ENCODE measurements at places on chromosomes 5 and 9. TPM values are rescaled to one million over a fixed set of nuclear protein-coding genes. Genes with fewer than 3 reads are reported as not detected.

- H3K27ac ChIP-seq = no peak overlapping the region
- H3K27me3 ChIP-seq = no peaks in the 10 kb centered on the region
- no peaks in the 10 kb centered on the region for H3K4me1 ChIP-seq
These were observed 65.5 kb upstream of the LIFR start for GRCh38 chr5:38621840-38622437.

DNA sequence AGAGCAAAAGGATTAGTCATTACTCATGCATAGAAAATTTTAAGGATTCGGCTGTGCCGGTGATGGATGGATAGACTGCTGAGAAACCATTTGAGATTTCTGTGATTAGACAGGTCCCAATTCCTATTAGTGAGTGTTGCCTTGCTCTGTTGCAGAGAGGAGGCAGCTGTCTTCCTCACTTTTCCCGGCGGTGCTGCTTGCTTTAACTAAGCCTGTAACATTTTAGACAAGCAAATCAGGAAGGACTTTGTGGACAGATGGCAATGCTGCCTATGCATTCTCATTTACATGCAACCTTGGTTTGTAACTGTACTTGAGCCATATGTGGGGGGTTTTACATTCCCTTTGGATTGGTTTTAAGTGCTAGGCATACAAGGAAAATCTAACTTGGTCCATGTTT lies 1176.3 kb downstream of the CDH18 start:
- H3K4me1 ChIP-seq = no peaks in the 10 kb centered on the region
- no peaks in the 10 kb centered on the region for H3K27me3 ChIP-seq
- no peaks in the 10 kb centered on the region for H3K36me3 ChIP-seq
- no peak overlapping the region for H3K27ac ChIP-seq
- H3K4me3 ChIP-seq = no peak overlapping the region
- DNase-seq = peak; percentile 25

GRCh38 chr9:134917431-134918373 lies at the start of gene FCN1:
Gene FCN1 (minus strand): TSS chr9:134917912. CDS start chr9:134917871, 41 bp downstream.
- DNase-seq = no peak
- H3K27me3 ChIP-seq = no peaks in the 10 kb centered on the region
- no peak within 1 kb of the TSS for H3K27ac ChIP-seq

DNA sequence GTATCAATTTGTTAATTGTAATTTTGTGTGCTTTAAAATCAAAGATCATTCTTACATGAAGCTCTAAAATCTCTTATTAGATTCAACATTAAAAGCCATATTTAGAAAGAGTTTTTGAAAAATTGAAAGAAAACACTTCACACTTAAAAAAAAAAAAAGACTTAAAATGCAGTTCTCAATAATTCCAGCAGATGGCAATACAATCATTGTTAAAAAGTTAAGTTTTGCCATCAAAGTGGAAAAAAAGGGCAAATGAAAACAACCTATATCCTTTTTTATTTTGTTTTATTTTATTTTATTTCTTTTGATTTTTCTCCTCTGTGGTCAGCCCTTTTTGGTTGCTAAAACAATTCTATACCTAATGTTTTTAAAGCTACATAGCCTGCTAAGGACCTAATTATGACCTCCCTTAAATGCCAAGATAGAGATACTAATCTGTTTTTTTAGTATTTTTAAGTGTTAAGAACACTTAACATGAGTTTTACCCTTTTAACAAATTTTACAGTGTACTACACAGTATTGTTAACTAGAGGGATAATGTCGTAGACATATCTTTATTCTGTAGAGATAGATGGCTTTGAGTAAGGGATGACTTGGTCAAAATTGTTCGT lies 154.2 kb upstream of the DAB2 start:
- H3K27me3 ChIP-seq = no peaks in the 10 kb centered on the region

DNA sequence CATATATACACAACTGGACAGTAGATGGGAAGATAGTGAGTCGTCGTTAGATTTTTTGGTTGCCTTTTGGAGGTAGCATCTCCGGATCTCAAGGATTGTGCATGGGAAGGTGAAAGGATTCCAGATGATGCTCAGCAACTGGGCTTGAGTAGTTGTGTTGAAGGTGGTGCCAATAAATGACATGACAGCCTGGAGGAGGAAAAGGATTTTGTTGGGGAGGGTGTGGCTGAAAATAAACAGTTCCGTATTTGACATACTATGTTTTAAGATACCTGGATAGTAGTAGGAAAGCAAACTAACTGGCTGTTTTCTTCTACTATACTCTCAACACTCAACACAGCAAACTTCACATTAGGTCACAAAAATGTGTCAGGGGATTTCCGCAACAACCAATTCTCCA lies 62.4 kb downstream of the SREK1 start:
- H3K36me3 ChIP-seq = no peaks in the 10 kb centered on the region
- no peak overlapping the region for H3K4me3 ChIP-seq
- no peaks in the 10 kb centered on the region for H3K27me3 ChIP-seq
- no peak overlapping the region for H3K27ac ChIP-seq

DNA sequence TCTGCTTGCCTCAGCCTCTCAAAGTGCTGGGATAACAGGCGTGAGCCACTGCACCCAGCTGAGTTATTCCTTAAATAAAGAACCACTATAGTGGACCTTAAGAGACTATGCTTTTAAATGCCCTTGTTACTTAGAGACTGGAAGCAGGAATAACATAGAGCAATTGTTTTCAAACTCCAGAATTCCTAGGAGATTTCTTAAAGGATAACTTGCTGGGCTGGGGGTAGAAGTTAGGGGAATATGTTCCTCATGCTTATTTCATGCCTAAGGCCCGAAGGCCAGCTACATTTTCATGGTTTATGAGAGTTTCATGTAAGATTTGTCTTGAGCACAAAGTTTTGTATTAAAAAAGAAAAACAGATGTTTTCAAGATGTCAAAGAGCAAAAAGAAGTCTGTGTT lies 48.2 kb downstream of the CSNK1A1 start:
- H3K27me3 ChIP-seq = no peaks in the 10 kb centered on the region
- H3K4me3 ChIP-seq = no peak overlapping the region
- H3K4me1 ChIP-seq = no peaks in the 10 kb centered on the region
- no peak for DNase-seq
- H3K27ac ChIP-seq = no peak overlapping the region
- peaks cover 29% of the 10 kb centered on the region for H3K36me3 ChIP-seq

DNA sequence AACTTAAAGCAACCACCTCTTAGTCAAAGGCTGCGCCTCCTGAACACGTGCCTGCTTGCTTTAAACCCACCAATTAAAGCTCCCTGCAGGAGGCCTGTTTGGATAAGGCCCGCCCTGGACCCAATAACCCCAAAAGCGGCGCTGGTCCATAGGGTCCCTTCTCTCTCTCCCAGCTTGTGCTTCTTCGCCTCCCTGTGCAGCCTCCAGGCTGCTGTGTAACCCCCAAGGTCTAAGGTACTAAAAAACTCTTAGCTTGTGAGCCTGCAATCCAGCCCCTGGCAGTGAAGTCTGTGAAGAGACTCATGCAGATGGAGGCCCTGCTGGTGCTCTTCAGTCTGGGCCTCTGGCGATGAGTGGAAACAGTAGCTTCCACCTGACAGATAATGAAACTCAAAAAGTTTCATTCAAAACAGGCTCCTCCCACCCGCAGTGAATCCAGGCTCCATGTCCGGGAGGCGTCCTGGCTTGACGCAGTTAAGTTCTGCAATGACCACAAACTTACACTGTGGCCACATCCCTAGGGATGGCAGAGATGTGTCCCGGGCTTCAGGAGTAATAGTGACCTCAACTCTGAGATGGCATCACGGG lies 97.3 kb downstream of the PRRT1B start:
- H3K27me3 ChIP-seq = no peaks in the 10 kb centered on the region
- no peak overlapping the region for H3K27ac ChIP-seq
- peak; percentile 26 for DNase-seq
- H3K4me1 ChIP-seq = peaks cover 40% of the 10 kb centered on the region
- H3K4me3 ChIP-seq = no peak overlapping the region

GRCh38 chr5:42487077-42487476 lies 63.8 kb downstream of the GHR start:
- no peak overlapping the region for H3K27ac ChIP-seq
- H3K4me3 ChIP-seq = no peak overlapping the region
- H3K36me3 ChIP-seq = no peaks in the 10 kb centered on the region
- DNase-seq = no peak
- no peaks in the 10 kb centered on the region for H3K27me3 ChIP-seq

DNA sequence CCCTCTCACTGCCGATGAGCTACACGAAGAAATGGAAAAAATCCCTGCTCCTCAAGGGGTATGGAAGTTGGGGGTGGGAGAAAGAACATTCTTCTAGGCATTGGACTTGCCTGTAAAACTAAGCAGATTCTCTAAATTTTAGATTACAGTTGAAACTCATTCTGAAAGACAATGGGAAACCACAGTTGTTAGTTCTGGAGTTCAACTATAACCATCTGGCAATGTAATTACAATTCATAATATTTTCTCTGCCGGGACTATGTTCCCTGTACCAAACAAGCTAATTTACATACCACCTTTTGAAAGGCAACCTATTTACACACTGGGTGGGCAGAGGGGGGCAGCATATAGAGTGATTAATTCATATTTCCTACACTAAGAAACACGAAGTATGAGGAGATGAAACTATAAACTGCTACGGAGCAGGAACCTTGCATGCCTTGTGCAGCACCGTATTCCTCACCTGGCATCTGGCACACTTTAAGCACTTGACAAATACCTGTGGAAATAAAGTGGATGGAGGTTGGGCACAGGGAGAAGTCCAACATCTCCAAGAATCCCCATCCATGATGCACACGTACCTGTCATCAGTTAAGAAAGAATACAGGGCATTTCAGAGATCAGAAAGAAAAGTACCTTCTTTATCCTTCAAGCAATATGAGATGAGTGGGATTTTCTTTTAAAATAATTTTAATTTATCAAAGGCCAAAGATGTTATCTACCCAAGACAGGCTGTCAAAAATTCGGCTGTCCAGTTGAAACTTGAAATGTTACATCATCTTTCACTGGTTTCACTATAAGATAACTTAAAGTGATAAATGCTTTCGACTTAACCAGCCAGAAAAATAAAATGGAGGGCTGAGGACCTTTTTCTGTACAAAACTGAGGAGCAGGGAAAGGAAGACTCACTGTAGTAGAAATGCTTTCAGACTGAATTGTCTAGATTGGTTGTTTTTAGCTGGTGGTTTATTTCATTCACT lies 54.2 kb downstream of the SSBP2 start:
- no peaks in the 10 kb centered on the region for H3K27me3 ChIP-seq
- H3K4me1 ChIP-seq = no peaks in the 10 kb centered on the region
- H3K36me3 ChIP-seq = peaks cover 20% of the 10 kb centered on the region
- H3K27ac ChIP-seq = no peak overlapping the region

GRCh38 chr5:34691326-34691725 lies 35.2 kb downstream of the RAI14 start:
- no peaks in the 10 kb centered on the region for H3K27me3 ChIP-seq
- DNase-seq = no peak
- H3K36me3 ChIP-seq = no peaks in the 10 kb centered on the region
- peaks cover 16% of the 10 kb centered on the region for H3K4me1 ChIP-seq
- no peak overlapping the region for H3K4me3 ChIP-seq

- H3K4me1 ChIP-seq = no peaks in the 10 kb centered on the region
- H3K4me3 ChIP-seq = no peak overlapping the region
- no peaks in the 10 kb centered on the region for H3K36me3 ChIP-seq
- no peak overlapping the region for H3K27ac ChIP-seq
- no peak for DNase-seq
- no peaks in the 10 kb centered on the region for H3K27me3 ChIP-seq
These were observed 76.5 kb upstream of the PJA2 start for GRCh38 chr5:109486200-109486804.

GRCh38 chr9:35110327-35110761 lies 5.3 kb downstream of the ATOSB start:
- no peaks in the 10 kb centered on the region for H3K27me3 ChIP-seq
- no peak overlapping the region for H3K4me3 ChIP-seq
- no peak for DNase-seq

GRCh38 chr9:121945281-121945680 lies 147.8 kb downstream of the TTLL11 start:
- H3K27ac ChIP-seq = no peak overlapping the region
- peaks cover 5% of the 10 kb centered on the region for H3K4me1 ChIP-seq
- DNase-seq = no peak
- no peak overlapping the region for H3K4me3 ChIP-seq
- H3K27me3 ChIP-seq = no peaks in the 10 kb centered on the region

DNA sequence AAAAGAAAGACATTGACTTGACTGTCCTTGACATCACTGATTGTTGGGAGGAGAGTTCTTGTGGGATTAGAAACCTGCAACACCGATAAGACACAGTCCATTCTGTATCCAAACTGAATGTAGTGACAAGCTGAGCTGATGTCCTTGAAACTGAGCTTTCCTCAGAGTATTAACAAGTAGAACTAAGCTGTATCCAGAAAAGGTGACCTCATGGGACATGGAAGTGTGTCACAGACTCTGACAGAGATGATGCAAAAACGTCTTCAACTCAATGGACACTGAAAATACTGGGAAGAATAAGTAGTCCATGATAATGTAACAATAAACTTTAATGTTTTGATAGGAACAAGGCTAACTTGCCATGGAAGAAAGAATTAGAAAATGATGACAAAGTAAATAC lies 690.1 kb downstream of the CDH18 start:
- H3K36me3 ChIP-seq = no peaks in the 10 kb centered on the region
- H3K4me1 ChIP-seq = no peaks in the 10 kb centered on the region
- no peak overlapping the region for H3K27ac ChIP-seq
- no peaks in the 10 kb centered on the region for H3K27me3 ChIP-seq

DNA sequence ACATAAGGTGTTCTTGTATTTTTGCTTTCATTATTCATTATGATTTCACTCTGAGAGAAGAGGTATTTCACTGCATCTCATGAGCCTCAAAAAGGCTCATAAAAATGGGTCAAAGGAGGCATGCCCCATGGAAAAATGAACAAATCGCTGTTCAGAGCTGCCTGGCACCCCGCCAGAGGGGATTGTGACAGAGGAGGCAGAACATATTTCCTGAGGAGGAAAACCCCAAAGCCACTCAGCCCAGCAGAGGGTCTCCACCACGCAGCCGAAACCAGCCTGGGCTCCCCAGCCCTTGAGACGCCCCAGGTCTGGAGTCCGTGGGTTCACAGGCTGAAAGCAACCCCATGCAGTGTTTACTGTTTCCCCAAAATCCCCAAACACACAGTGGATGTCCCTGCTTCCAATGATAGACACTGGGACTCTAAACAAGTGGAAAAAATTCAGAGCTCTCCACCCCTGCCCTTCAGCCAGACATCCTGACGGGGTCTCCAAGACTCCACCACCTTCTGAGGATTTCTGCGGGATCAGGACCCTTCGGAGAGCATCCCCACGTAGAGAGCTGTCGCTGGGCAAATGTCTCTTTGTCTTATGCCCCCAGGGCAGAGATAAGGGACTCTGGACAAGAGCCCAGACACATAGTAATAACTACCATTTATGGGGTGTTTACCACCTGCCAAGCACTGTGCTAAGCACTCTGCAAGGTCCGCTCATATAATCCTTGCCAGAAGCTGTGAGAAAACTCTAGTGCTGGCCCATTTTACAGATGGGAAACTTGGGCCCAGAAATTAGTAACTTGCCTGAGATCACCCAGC lies 122.3 kb downstream of the PAX5 start:
- no peaks in the 10 kb centered on the region for H3K36me3 ChIP-seq
- H3K27me3 ChIP-seq = no peaks in the 10 kb centered on the region
- H3K4me3 ChIP-seq = no peak overlapping the region
- no peak overlapping the region for H3K27ac ChIP-seq

GRCh38 chr9:130118841-130119518 lies 53.2 kb upstream of the NCS1 start:
- no peaks in the 10 kb centered on the region for H3K27me3 ChIP-seq
- H3K36me3 ChIP-seq = no peaks in the 10 kb centered on the region
- peak; percentile 46 for DNase-seq

Gene STPG3
- not detected for total RNA-seq

Gene CCDC152
- 11.8 TPM for total RNA-seq

Gene SAXO1
- total RNA-seq = 0.15 TPM

Gene DENND4C
- total RNA-seq = 40.7 TPM

Gene LARP1
- total RNA-seq = 85.2 TPM

Gene PTGR1
- 124 TPM for total RNA-seq

Gene SLC6A19
- total RNA-seq = not detected

Gene MAPKAP1
- 56.6 TPM for total RNA-seq

Gene LHX3
- not detected for total RNA-seq

Gene GAS1
- 104 TPM for total RNA-seq

Gene ICE1
- total RNA-seq = 38.9 TPM
